ENCODE measurements at places on chromosomes 16 and 17.

- DNase-seq, result peak; percentile 11
Measured at GRCh38 chr16:15907863-15908478, 19.6 kb upstream of the CEP20 start.

- DNase-seq, result no peak
Measured at GRCh38 chr17:82157046-82158035, 55.3 kb downstream of the CCDC57 start.

- DNase-seq, result peak; percentile 38
Measured at GRCh38 chr17:75487351-75488070, 27.8 kb downstream of the CASKIN2 start.

DNA sequence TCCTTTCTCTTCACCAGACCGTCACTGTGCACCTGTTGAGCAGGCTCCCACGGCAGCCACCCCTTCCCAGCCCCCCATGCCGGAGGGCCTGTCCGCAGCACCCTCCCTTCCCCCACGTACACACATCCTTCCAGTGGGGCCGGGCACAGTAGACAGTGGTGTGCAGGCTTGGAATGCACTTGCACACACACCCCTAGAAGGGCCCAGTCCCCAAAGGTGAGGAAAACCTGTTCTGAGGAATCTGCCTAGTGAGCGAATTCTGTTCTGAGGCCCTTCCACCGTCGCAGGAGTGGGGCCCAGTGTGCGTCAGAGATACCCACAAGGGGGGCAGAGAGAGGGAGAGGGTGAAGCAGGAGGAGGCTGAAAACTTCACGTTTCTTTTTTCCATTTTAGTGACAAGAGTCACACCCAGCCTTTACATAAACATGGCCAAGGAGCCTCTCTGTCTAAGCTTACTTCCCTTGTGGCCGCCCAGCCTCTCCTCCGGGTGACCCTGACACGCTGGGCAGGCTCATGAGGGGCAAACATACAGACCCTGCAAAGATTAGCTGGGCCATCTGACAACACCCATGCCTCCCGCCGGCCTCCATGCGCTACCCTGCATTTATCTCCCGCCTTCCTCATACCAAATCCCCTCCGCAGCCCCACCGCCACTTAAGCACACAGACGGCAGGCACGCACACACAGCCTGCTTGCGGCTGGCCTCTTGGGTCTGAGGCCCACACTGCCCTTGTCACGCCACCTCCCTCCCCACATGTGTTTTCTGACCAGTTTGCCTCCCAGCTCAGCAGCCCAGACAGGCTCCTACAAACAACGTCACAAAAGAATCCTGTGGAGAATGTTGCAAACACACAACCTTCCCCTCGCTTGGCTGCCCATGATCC, 1.8 kb downstream of the ZBTB4 start:
- no peak for DNase-seq

- DNase-seq, result no peak
Measured at GRCh38 chr16:65121870-65122723, at the start of gene CDH11. Gene CDH11, minus strand, starts transcription at chr16:65122063. Its CDS starts 117,194 bp downstream, at chr16:65004869.

DNA sequence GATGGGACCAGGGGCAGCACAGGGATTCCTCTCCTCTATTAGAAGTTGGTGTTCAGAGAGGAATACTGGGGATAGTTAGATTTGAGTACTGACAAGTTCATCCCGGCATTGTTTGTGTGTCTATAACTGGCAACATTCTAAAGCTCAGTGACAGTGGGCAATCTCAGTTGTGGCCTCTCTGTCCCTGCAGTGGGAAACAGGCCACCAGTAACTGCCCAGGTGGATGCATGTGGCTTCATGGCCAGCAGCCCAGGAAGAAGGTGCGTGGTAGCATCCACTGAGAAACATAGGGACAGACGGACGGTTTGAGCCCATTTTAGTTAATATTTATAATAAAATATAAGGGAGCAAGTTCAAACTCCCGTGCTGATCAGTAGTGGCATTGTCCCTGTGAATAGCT, 51.5 kb downstream of the B9D1 start:
- no peak for DNase-seq

- no peak for DNase-seq
Measured at GRCh38 chr17:46737326-46737725, 81.2 kb downstream of the WNT3 start.

GRCh38 chr16:72291531-72291981, 119.6 kb upstream of the PMFBP1 start:
- no peak for DNase-seq

GRCh38 chr17:29586676-29587469, 2.6 kb downstream of the GIT1 start:
- no peak for DNase-seq

DNA sequence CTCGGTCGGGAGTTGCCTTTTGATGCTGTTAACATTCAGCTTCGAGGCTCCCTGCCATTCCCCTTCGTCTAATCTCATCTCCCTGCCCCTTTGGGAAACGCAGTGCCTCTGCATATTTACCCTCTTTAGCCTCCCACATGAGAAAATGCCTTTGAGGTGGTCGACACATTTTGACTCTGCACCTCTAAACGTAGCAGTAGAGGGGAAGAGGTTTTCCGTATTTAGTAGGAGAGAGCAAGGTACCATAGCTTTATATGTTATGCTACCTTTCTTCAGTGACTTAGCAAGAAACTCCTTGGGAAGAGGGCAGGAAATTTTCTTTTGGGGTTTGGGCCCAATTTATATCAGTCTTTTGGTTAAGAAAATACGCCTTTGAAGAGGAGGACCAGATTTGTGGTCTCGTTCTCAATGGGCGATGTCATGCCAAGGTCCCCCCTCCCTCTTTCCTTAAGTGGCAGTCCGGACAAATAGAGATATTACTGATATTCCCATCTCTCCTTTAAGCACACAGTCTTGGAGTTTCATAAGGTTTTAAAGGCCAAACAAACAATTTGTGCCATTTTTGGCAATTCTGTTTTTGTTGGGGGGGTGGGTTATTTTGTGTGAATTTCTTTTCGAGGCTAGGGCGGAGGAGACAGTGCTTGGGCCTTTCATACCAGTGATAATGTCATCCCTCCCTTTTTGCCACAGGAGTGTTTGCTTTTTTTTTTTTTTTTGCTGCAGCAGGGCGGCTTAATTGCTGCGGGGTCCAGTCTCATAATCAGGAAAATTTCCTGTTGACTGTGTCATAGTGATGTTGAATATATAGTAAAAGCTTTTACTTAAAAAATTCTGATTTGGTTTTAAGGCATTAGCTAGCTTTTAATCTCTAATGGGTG, 1.5 kb downstream of the PAFAH1B1 start:
- DNase-seq, result no peak

GRCh38 chr17:44314869-44315661, 6.7 kb downstream of the RUNDC3A start:
- peak; percentile 11 for DNase-seq

DNA sequence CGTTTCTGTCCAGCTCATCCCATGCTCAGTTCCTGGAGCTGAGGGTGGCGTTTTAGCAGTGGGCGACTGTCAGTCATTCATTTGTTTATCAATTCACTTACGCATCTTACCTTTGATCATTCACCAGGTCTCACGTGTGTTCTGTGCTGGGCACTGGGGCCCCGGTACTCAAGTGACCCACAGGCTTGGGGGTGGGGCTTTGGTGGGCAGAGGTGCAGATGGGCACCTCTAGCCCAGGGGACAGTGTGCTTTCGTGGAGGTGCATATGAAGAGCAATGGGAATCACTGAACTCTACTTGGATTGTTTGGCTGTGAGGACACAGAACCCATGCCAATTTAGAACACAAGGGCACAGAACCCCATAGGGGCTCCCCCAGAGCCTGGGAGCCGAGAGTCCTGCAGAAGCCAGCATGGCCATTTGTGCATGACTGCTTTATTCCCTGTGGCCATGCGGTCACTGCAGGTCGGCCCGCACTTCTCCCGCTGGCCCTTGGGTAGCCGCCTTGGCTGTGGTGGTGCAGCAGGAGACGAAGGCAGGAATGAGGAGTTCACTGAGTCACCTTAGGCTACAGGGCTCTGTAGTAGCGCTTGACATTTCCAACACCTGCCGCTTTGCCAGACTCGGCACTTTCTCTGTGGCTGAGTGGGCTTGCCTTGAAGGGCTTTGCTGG, 144.6 kb downstream of the SNX29 start:
- no peak for DNase-seq

DNA sequence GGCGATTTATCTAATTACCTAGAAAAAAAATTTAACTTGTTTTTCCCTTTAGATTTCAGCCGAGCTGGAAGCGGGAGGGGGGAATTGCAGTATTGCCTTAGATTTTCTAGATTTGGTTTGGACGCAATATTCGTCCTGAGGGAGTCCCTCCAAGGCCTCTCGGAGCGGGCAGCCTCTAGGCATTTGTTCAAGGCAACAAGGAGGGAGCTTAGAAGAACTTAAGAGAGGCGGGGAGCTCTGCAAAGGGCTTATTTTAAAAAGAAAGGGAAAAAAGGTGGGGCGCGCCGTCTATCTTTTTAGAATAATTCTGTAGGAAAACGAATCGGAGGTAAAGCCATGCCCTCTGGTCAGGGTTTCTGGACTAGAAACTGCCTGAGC, 407 bp upstream of the TMEM94 start:
- DNase-seq, result no peak

DNA sequence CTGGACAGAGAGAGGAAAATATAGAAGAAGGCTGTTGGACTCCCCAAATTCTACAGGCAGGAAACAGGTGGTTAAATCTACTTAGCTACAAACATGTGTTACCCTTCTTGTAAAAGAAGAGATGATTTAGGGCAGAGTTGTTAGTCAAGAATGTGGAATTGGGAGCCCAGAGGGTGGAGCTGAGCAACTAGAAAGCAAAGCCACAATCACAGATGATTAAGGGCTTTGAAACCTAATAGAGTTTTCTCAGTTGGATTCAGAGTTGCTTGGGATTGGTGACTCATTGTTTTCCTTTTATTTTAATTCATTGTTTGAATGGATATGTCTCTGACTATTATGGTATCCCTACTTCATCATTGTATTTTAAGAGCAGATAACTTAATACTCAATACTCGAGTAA, 6.2 kb downstream of the ACSM5 start:
- DNase-seq, result no peak

GRCh38 chr17:81959362-81960129, 1.4 kb downstream of the NOTUM start:
- peak; percentile 80 for DNase-seq

DNA sequence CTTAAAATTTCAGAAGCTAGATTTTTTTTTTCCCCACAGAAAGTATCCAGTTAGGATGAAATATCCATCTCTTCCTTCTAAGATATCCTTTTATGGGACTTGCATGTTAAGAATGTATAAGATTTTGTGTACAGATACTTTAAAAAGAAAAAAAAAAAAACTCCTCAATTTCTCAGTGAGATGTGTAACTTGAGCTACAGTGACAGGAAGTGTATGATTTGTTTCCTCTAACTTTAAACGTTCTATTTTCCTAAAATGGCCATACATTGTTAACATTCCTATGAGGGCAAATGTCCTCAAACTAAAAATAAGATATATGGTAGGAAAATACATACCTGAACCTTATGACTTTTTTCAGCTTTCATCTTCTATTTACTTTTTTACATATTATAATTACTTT, 8.9 kb downstream of the FBXO47 start:
- no peak for DNase-seq

DNA sequence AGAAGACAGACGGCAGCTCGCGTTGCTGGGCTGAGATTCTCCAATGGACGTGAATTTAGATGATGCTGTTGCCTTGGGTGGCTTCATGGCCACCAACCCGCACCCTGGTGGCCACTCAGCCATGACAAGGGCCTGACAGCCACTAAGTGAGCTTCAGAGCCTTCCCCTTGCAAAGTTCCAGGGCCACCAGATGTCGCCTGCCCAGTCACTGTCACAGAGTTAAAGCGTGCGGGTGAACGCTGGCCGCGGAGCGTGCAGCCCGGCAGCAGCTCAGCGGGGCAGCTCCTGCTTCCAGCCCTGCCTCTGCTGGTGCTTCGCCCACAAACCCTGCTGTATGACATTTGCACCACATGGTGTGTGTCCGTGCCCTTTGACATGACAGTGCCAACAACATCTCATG, 13.3 kb upstream of the KREMEN2 start:
- no peak for DNase-seq

DNA sequence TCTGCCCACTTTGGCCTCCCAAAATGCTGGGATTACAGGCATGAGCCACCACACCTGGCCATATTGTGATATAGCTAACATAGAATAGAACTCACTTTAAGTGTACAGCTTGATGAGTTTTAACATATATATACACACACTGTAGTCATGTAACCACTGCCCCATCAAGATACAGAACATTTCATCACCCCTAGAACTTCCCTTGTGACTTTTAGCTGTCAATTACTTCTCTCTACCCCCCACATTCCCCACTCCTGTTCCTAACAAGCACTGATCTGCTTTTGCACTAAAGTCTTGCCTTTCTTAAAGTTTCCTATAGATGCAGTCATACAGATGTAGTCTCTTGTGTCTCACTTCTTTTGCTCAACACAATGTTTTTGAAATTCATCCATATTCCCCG, 93.1 kb downstream of the PITPNC1 start:
- DNase-seq, result no peak

GRCh38 chr17:19728084-19728495, 11.7 kb upstream of the SLC47A2 start:
- DNase-seq, result no peak

- no peak for DNase-seq
Measured at GRCh38 chr17:82127704-82128103, 29.7 kb upstream of the FASN start.

DNA sequence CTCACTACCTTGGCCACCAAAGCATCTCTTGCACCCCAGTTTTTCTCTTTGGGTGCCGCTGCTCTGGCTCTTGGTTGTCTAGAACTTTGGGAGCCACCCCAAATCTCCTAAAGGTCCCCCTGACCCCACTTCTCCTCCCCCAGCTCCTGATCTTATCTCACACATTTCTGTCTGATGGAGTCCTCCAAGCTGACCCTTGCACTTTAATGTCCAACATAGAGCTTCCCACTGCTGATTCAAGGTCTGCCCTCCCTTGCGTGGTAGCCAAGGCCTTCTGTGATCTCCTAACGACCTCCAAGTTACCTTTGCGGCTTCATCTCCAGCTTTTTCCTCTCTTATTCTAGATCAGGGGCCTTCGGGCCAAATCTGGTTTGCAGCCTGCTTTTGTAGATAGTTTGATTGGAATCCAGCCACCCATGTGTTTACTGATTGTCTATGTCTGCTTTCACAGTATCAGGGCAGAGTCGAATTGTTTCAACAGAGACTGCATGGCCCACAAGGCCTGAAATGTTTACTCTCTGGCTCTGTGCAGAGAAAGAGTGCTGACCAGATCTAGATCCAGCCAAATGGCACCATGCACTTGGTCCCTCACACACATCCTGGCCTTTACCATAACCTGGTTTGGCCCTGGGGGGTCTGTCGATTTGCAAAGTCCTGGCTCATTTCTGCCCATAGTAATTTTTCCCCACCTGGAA, 168.6 kb downstream of the HAPSTR1 start:
- DNase-seq, result no peak

- DNase-seq, result peak; percentile 64
Measured at GRCh38 chr17:42221886-42222745, 27.8 kb upstream of the GHDC start.

DNA sequence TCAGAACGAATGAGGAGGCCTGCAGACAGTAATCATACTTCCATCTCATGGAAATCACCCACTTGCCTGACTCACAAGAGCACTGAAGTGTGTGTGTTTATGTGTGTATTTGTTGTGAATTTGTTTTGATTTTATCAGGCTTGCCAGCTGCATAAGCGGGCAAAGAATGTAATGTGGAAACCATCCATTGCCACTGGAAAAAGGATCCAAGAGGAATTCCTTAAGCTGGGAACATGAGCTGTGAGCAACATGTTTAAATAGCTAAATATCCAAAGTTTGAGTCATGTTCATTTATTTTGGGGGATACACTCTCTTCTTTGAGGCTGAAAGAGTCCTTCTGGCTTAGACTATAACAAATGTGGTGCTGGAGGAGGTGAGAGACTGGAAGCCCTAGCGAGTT, 198.4 kb upstream of the TBX2 start:
- DNase-seq, result no peak

GRCh38 chr16:14286368-14287230, 215.5 kb downstream of the MRTFB start:
- peak; percentile 46 for DNase-seq

GRCh38 chr17:77323413-77324171, 182.8 kb downstream of the SEC14L1 start:
- no peak for DNase-seq
